Left hindlimb (tissue), 1 donor: ENCODE measurements at places on chromosomes 4 and X.

GRCh38 chrX:140467211-140467610 lies 37.7 kb downstream of the SOX3 start:
- no peak for DNase-seq

DNA sequence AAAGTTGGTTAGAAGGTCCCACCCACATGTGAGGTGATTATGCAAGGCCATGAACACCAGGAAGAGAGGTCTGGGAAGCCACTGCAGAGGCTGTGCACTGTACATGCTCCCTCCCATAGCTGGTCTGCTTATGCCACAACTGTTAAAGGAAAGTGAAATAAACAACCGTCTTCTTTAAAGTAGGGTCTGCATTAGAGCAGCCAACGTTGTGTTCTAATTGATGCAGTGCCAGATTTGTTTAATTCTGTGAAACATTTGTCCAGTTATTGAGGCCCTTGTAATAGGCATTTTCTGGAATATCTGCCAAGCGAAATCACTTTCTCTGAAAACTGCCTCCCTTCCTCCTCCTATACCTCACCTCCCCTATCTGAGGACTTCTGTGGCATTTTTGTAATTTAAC lies 224.0 kb upstream of the LNX1 start:
- DNase-seq, result no peak

DNA sequence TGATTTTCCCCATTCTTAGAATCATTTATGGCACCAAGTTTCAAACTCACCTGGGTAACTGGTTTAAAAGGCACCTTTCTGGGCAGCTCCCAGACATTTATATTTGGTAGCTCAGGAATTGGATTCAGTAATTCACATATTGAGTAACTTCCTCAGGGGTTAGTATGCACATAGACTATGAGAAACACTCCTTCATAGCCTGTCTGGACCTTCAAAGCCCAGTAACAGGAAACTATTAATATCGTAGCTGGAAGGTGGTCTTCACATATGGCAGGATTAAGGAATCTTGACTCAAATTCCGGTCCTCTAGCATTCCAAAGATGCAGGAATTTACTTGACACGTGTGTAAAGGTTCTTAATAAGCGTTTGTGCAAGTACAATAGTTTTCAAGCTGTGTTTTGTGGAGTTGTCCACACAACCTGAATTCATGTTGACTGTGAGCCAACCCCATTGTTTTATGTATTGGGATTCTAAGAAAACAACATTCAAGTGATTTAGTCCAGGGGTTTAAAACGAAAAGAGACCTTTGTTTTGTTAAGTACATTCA lies 78.4 kb downstream of the PLS3 start:
- DNase-seq, result no peak

GRCh38 chr4:173294444-173294843 lies 39.7 kb downstream of the HMGB2 start:
- DNase-seq, result no peak

DNA sequence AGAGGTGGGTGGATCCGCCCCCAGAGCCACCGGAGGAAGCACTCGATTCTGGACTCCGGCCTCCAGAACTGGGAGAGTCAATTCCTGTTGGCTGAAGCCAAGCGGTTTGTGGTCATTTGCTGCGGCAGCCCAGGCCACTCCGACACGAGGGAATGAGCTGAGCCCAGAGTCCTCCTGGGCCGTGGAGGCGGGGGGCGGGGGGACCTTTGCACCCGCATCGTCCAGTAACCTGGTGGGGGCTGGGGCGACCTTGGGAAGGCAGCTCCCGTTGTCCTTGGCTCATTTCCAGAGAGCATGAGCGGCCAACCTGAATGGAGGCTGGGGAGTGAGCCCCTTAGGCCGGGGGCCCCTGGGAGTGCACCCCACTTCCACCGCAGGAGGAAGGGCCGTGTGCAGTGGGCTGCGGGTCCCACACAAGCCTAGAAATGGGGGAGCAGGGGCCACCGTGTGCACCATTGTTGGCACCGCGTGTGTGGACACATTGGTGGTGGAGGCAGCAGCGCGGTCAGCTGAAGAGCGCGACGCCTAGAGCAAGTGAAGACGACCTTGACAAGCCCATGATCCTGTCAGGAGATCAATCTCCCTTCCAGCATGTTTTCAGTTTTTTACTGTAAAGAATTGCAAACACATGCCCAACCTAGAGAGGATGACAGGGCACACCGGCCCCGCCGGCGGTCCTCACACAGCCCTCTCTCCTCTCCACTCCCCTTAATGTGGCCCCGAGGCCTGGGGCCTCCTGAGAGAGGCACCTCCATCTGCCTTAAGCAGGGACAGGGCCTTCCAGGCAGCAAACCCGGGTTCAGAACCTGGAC lies 19.9 kb upstream of the DUSP9 start:
- DNase-seq, result no peak

DNA sequence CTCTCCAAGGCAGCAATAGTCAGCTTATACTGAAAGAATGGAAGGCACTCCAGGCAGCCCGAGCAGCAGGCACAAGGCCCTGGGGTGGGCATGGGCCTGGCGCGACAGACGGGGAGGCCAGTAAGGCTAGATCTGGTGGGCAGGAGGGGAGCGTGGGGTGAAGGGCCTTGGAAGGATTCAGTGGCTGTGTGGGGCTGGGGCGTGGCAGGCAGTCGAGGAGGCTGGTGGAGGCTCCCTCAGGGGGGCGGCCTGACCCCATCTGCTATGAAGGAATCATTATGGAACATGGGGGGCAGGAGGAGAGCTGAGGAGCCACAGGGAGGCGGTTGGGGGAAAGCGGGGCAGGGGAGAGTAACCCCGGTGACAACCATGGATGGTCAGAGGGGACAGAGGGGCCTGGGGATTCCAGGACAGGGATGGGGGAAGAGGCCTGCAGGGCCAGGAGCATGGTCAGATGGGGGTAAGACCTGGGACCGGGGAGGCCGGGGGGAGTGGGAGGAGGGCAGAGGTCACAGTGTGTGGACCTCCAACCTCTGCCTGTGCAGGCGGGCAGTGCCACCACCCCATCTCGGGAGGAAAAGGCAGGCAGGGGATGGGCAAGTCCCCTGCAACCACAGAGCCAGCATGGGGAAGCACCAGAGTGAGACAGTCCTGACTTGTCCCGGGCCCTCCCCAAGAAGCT lies 70.3 kb downstream of the ACOX3 start:
- peak; percentile 23 for DNase-seq

- DNase-seq, result no peak
Measured at GRCh38 chr4:76540486-76540885, 105.5 kb downstream of the SHROOM3 start.

GRCh38 chrX:128804828-128805227 lies 718.5 kb downstream of the SMARCA1 start:
- DNase-seq, result no peak
